ENCODE measurements at places on chromosomes 4 and X.
A peak's percentile ranks its signal among the peaks of the same experiment; 100 is the strongest.

GRCh38 chr4:95701500-95702170, 138.3 kb upstream of the PDHA2 start:
- no peak for DNase-seq

DNA sequence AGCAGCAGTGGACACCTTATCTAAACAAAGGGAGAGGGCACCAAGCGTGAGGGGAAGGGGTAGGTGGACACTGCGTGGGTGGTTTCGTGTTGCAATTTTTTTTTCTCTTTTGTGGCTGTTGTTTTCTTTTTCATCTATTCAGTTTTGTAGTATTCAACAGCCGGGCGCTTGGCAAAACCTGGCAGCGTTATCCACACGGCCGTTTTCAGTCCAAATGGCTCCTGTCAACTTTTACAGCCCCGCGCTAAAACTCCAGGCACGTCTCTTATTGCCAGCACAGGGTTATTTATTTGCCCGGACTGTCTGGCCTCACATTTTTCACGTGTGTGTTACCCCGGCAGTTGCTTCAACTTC, 192.2 kb downstream of the BCOR start:
- no peak for DNase-seq

DNA sequence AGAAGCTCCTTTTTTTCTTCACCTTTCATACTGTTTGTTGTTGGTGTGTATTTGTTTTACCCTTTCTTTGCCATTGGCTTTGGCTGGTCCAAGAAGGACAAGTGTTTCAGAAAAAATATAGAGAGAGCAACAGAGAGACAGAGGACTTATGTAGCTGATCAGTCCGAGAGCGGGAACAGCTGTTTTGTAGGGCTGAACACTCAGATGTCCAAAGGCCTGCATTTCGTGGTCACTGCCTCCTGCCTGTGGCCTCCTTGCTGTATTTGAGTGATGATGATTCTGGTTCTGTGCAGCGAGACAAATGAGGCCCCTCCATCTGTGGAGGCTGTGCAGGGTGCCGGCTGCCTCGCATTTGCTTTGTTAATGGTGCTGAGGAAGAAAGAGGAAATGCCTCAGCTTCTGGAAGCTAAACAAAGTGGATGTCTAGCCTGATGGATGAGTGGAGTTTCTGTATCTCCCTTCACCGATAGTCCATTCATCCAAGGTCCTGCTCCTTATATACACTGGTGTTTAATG, 19.8 kb upstream of the STOX2 start:
- no peak for DNase-seq

DNA sequence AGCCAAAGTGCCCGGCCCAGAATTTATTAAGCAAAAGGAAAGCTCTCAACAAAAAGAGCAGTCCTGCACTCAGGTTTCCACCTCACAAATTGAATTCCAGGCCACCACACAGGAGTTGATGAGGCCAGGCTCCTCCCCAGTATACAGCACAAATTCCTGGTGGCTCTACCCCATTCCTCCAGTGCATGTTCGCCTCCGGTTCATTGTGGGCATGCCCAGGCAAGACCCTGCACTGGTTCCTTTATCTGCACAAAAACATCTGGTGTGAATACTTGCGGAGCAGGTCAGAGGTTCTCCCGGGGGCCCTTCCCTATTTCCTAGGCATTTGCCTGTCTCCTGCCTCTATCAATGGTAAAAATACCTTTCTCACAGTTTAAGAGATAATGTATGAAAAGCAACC, 195.2 kb upstream of the ANXA10 start:
- no peak for DNase-seq

DNA sequence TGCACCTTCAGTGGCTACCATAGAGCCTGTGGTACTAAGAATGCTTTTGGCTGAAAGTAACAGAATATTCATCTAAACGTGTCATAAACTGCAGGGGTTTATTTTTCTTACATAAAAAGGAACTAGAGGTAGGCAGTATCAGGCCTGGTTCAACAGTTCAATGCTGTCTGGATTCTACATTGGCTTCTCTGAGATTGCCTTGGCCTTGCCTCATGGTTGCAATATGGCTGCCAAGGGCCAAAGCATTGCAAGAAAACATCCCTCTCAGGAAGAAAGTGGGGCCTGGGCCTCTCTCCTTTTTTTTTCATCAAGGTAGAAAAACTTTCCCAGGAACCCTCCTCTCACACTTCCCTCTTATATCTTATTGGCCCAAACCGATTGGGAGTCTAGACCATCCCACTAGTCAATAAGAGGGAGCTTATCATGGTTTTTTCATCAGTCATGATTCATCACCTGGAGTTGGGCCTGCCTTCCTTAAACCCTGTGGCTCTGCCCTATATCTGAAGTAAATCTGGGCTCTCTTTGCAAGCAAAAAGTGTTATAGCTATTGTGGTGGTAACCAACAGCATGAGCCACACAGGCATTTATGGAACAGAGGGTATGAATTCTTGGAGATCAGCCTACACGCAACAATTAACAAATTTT, 1.8 kb upstream of the DOCK11 start:
- no peak for DNase-seq

DNA sequence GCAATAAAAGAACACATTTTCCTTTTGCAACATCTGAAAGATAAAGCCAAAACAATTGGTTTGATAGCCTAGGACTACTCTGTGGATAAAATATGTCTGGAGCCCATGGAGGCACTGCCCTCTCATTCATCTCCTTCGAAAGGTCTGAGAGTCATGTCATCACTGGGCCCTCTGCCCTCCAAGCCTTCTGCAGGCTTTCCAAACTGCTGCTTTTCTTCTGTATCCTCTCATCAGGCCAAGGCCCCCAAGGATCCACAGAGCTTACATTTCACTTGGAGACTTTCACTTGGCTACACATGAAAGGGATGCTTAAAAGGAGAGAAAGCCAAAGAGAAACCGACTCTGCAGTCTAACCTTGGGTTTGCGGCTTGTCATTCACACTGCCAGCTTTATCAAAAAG, 109.9 kb downstream of the SH3RF1 start:
- DNase-seq = no peak

- DNase-seq = no peak
These were observed 28.6 kb downstream of the MAGEB1 start for GRCh38 chrX:30275498-30275897.

DNA sequence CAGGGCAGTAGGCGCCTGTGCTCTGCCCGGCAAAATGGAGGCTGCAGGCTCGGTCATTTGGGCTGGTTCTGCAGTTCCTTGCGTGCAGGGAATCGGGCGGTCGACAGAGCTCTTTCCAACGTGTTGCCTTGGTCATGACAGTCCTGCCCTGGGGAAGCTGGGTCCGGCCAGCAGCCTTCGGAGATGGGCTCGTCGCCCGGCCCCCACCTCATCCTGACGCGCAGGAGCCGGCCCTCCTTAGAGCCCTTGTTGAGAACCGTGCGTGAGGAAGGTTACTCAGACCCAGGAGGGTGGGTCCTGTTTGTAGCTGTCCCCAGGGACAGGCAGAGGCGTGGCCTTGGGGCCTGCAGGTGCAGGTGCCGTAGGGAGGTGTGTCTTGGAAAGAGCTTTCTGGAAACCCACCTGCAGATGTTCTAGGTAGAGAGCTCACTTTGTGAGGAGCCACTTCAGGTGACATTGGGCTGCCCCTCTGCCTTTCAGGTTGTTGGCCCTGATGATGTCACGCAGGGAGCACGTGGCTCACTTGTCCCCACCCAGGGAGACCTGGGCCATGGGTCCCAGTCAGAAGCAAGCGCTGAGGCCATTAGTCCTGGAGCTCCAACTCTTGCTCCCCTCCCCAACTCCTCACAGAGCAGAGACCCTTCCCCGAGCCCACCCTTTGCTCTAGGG, 15.2 kb upstream of the HGFAC start:
- no peak for DNase-seq

- DNase-seq = no peak
These were observed 233.3 kb downstream of the AR start for GRCh38 chrX:67777148-67777547.

GRCh38 chr4:173515458-173515857, 14.6 kb downstream of the HAND2 start:
- no peak for DNase-seq

DNA sequence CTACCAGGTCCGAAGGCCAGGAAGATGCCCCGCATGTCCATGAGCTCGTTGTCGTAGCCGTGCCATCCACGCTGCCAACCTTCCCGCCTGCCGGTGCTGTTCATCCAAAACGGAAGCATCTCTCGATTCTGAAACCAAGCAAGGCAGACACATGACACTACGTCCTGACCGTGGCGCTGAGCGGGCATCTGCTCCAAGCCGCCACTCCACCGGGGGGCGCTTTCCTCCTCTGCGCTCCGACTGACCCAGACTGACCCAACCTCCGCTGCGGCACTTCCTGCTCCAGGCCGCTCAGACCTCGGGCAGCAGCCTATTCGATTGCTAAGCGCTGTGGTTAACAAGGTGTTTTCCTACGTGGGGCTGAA, 120.5 kb downstream of the ENPP6 start:
- DNase-seq = no peak

- DNase-seq = no peak
These were observed 138.4 kb upstream of the ETNPPL start for GRCh38 chr4:108901291-108901690.

DNA sequence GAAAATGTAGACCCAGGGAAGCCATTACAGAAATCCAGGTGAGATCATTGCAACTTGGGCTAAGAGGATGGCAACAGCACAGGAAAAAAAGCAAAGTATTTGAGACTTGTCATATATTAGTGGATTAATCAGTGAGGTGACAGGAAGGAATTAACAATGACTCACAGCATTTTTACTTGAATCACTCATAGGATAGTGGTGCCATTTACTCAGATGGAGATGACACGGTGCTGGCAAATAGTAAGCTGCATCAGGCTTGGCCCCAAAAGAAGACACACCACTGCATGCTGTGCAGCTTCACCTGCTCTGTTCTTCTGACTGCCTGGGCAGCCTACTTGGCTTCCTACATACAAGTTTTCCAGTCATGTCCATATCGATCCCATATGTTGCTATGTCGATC, 144.8 kb downstream of the FRYL start:
- DNase-seq = no peak

- no peak for DNase-seq
These were observed 35.7 kb downstream of the MAGEB17 start for GRCh38 chrX:16202943-16203342.

DNA sequence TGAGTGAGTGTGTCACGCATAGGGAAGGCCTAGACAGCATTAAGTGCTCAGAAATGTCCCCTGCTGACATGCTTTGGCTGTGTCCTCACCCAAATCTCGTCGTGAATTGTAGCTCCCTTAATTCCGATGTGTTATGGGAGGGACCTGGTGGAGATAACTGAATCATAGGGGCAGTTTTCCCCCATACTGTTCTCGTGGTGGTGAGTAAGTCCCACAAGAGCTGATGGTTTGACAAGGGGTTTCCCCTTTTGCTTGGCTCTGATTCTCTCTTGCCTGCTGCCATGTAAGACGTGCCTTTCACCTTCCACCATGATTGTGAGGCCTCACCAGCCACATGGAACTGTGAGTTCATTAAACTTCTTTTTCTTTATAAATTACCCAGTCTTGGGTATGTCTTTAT, 78.0 kb downstream of the NSUN7 start:
- DNase-seq = no peak

GRCh38 chr4:44544158-44544557, 95.5 kb upstream of the KCTD8 start:
- DNase-seq = no peak

DNA sequence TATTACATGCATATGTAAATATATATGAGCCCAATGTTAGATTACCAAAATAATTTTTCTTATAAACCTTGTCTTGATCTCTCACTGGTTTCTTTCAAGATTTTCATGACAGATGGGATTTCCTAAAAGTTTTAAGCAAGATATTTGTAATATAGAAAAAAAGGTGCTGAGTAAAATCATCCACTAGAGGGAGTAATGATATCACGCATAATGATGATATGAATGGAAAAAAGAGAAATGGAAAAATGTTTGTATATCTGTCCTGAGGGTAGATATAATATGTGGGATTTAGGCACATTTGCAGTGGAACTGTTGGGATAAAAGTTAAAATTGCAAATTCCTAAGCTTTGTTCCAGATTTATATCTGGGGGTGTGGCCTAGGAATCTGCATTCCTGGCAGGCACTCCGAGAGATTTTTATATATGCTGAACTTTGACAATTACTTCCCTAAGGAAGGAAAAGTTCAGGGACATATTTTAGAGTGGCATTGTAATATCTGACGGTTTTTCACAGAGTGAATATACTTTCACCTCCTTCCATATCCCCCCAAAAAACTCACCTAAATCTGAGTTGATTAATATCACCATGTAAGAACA, 60.5 kb downstream of the TMA16 start:
- no peak for DNase-seq

DNA sequence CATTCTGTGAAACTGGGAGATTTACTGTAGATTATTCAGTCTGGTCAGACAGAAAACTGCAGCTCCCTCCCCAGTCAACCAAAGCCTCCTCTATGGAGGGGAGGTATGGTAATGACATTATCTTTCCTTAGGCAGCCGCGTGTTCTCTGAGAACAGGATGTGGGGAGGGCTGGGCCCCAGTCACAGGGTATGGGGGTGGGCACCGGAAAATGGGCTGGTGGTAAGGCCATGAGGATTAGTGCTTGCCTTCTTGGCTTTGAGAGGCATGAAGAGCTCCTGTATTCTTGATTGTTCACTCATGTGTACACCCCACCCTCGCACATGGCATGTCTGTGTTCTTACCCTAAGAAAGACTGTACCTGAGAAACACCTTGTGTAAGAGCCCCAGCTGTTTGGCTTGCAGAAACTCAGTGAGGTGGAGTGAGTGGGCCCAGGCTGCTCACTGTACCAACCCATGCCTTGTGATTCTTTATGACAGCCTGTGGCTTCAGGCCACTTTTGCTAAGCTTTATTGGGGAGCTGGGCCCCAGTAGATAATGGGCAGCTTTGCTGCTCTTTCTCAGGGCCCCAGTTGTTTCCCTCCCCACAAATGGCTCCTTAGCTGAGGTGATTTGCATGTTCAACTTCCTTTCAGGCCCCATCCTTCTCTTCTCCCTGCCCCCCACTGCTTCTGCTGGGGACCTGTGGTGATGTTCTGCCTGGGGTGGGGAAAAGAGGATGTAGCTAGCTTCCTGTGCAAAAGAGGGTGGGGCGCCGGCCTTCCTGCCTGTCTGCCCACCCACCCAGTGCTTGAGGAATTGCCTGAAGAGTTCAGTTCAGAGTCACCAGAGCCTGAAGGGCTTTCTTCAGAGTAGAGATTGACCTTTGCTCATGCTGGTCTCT, 30.7 kb downstream of the MSN start:
- DNase-seq = peak; percentile 66

DNA sequence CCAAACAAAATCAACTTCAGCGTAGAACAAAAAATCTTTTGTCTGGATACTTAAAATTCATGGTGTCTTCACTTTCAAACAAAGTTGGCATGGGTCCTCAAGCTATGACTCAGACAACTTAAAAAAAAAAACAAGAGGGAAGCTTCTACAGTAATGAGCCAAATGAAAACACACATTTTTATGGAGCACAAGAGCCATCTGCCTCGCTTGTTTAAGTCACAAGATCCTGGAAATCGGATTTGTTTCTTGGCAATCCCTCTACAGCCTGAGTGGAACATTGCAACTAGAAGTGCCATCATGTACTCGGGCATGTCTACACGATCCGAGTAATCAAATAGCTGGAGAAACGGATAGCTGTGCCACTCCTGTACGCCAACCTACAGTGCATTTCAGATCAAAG, 22.6 kb downstream of the LAMP2 start:
- no peak for DNase-seq

- DNase-seq = no peak
These were observed 60.2 kb upstream of the BLTP1 start for GRCh38 chr4:122091836-122092405.

- DNase-seq = no peak
These were observed 328.7 kb downstream of the GABRG1 start for GRCh38 chr4:45795135-45795534.
